Peyer's patch (tissue), 4 donors: ENCODE measurements at places on chromosomes 3 and 15. TPM values are rescaled to one million over a fixed set of nuclear protein-coding genes. Genes with fewer than 3 reads are reported as not detected.

DNA sequence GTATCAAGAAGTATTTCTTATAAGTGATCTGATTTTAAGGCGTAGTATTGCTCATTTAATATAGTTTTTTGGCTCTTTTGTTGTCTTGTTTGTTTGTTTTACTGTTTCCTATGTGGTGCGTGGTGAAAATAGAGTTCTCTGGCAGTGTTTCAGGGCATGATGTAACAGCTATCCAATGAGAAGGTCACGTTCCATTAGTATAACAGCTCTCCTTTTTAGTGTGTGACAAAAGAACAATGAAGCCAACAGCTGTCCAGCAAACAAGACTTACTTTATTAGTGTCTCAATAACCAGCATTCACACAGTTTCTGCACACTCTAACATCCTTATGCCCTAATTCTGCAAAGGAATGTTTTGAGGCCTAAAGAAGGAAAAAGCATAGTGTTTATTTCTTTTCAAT lies 127.9 kb downstream of the SLC25A26 start:
- no peak overlapping the region for H3K4me3 ChIP-seq
- H3K27ac ChIP-seq, result no peak overlapping the region
- H3K36me3 ChIP-seq, result no peaks in the 10 kb centered on the region
- no peaks in the 10 kb centered on the region for H3K27me3 ChIP-seq

GRCh38 chr3:152459572-152459971 lies 190.8 kb downstream of the MBNL1 start:
- H3K27me3 ChIP-seq, result no peaks in the 10 kb centered on the region
- H3K4me3 ChIP-seq, result no peak overlapping the region
- H3K36me3 ChIP-seq, result no peaks in the 10 kb centered on the region
- no peak for DNase-seq
- no peaks in the 10 kb centered on the region for H3K4me1 ChIP-seq

Gene ONECUT1
- not detected for total RNA-seq

DNA sequence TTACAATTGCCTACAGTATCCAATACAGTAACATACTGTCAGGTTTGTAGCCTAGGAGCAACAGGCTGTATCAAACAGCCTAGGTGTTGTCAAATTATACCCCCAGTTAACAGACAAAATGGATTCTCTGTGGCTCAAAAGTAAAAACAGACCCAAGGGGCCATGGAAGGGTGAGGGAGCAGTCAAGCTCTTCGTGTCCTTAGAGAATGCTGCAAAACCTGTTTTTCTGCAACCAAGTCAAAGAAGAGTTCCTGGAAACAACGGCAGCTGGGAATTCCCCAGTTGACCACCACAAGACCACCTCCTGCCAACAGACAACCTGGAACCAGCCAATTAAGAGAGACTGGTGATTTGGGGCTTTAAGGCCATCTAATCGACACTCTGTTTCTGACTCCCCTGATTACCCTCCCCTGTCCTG lies 11.1 kb upstream of the THUMPD3 start:
- H3K4me3 ChIP-seq, result no peak overlapping the region
- H3K27me3 ChIP-seq, result no peaks in the 10 kb centered on the region
- no peak for DNase-seq
- no peak overlapping the region for H3K27ac ChIP-seq
- H3K4me1 ChIP-seq, result no peaks in the 10 kb centered on the region
- no peaks in the 10 kb centered on the region for H3K36me3 ChIP-seq

Gene EAF2
- total RNA-seq, result not detected

DNA sequence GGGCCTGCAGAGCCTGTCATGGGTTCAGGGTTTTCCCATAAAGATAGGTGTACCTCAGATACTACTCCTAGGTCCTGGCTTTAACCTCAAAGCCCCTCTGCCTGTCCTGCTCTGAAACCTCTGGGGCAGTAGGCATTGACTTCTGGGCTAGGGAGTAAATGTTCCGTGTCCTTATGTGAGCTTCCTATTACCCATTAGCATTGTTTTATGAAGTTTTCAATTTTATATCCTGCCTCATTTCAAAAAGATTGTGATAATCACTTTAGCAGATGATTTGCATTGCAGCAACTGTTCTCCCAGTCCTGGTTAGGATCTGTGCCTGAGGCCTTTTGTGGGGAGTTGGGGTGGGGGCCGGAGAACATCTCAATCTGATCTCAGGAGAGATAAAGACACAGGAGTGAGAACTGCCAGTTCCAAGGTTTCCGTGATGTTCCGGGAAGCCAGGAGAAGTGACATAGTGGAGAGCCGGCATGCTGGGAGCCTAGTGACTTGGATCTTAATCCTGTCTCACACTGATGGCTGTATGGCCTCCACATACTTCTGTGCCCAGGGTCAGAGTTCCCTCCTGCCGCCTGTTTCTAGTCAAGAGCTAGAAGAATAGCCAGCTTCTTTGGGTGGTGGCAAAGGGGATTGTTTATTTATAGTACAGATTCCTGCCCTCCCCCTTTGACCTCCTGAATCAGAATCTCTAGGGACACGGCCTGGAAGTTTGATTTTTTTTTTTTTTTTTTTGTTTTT lies 10.6 kb downstream of the TPM1 start:
- peak overlapping the region; percentile 85 for H3K27ac ChIP-seq
- H3K4me1 ChIP-seq, result no peaks in the 10 kb centered on the region
- H3K4me3 ChIP-seq, result peak overlapping the region; percentile 21
- peaks cover 18% of the 10 kb centered on the region for H3K36me3 ChIP-seq
- H3K27me3 ChIP-seq, result no peaks in the 10 kb centered on the region

- H3K36me3 ChIP-seq, result no peaks in the 10 kb centered on the region
- no peaks in the 10 kb centered on the region for H3K4me1 ChIP-seq
- H3K27ac ChIP-seq, result no peak overlapping the region
- no peak overlapping the region for H3K4me3 ChIP-seq
- H3K27me3 ChIP-seq, result no peaks in the 10 kb centered on the region
- no peak for DNase-seq
Observed at GRCh38 chr3:176787506-176787905, 409.8 kb downstream of the TBL1XR1 start.

GRCh38 chr15:91308199-91308598 lies 208.1 kb downstream of the SV2B start:
- DNase-seq, result no peak
- no peak overlapping the region for H3K27ac ChIP-seq
- H3K4me1 ChIP-seq, result no peaks in the 10 kb centered on the region
- H3K27me3 ChIP-seq, result no peaks in the 10 kb centered on the region
- H3K36me3 ChIP-seq, result no peaks in the 10 kb centered on the region

- H3K4me1 ChIP-seq, result no peaks in the 10 kb centered on the region
- H3K27ac ChIP-seq, result no peak overlapping the region
- no peak overlapping the region for H3K4me3 ChIP-seq
- no peaks in the 10 kb centered on the region for H3K27me3 ChIP-seq
- no peaks in the 10 kb centered on the region for H3K36me3 ChIP-seq
Observed at GRCh38 chr3:43224405-43225073, 61.8 kb upstream of the SNRK start.

DNA sequence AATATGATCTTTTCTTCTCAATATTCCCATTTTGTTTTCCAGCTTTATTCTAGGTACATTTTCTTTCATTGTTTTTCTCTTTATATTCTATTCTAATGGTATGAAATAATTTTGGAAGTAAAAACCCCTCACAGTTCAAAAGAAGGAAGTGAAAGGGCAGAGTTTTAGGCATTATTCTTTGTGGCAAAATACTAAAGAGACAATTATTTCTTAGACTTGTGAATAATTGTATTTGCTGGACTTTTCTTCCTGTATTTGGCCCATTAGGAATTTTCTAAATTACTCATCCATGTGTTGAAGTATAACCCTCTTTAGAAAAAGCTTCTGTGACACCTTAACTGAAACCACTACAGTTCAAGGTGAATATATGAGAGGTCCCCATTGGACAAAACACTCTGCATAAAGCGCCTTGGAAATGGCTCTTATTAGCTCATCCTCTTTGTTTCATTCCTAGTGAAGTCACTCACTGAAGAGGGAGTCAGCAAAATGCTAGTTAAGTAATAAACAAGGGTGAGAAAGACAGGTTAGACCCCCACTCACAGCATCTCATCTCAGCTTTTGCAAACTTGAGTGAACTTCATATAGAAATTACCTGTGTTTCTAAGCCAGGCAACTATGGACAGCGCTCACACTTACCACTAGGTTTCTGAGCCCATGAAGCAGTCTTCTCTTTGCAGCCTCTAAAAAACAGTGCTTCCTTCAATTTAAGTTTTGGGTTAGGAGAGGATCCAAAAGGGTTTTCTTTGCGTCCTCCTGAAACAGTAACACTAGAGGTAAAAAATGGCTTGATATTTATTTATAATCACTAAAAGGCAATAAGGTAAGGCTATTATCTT lies 327.5 kb downstream of the ARPP21 start:
- H3K36me3 ChIP-seq, result no peaks in the 10 kb centered on the region
- H3K27me3 ChIP-seq, result no peaks in the 10 kb centered on the region
- no peak overlapping the region for H3K27ac ChIP-seq
- H3K4me1 ChIP-seq, result no peaks in the 10 kb centered on the region
- DNase-seq, result no peak
- H3K4me3 ChIP-seq, result no peak overlapping the region

Gene FETUB
- not detected for total RNA-seq

DNA sequence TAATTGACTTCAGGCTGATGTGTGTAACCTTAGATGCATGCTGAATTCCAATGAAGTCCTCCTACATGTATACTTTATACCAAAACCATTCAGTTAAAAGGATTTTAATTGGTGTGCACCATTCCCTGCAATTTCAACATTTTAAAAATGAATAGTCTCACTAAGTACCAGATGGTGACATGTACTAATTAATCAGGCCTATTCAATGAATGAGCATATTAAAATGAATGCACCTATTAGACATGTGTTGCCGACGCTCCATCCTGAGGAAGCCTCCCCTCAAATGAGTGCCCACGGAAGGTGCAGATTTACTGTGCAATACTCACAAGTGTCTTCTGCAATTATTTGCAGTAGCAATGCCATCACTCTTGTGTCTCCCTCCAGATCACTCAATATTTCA lies 124.7 kb upstream of the TSPAN3 start:
- H3K4me1 ChIP-seq, result no peaks in the 10 kb centered on the region
- H3K4me3 ChIP-seq, result no peak overlapping the region
- H3K36me3 ChIP-seq, result peaks cover 13% of the 10 kb centered on the region
- H3K27me3 ChIP-seq, result no peaks in the 10 kb centered on the region
- DNase-seq, result no peak

DNA sequence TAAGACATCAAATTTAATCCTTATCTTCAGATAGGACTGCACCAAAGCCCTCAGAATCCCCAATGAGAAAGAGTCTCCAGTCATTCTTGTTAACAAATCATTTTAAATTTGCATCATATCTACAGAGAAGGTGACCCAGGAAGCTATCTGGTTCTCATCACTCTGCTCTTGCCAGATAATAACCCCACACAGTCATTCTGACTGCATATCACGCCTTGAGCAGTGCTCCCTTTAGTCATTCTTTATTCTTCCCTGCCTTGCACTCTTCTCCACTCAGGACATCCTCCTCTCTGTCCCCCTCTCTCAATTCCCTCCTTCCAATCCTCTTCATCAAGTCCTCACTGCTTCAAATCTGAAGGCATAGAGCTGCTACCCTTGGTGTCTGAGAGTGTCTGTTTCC lies 83.7 kb upstream of the COL6A6 start:
- H3K27me3 ChIP-seq, result no peaks in the 10 kb centered on the region
- no peaks in the 10 kb centered on the region for H3K36me3 ChIP-seq
- no peak for DNase-seq

Gene GOLGA6B
- total RNA-seq, result not detected

Gene HDGFL3
- total RNA-seq, result 23.1 TPM

Gene ZPLD1
- not detected for total RNA-seq

Gene RBMS3
- total RNA-seq, result 9.2 TPM

DNA sequence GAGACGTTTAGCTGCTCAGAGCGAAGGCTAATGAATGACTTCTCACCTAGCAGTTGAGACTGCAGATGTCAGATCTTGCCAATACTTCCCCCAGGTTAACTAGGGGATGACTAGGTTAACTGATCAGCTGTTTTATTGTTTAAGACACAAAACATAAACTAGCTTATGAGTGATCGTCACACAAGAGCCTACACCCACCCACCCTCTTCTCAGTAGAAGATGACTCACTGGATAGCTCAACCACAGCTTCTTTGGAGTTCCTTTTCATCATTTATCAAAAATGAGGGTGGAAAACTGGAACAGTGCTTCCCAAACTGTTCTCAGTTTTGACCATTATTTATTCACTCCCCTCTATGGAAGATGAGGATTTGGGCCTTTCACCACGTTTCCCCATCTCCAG lies 25.2 kb downstream of the GASK1A start:
- H3K4me3 ChIP-seq, result no peak overlapping the region
- H3K36me3 ChIP-seq, result no peaks in the 10 kb centered on the region
- no peak overlapping the region for H3K27ac ChIP-seq
- no peaks in the 10 kb centered on the region for H3K27me3 ChIP-seq
- DNase-seq, result no peak
- H3K4me1 ChIP-seq, result no peaks in the 10 kb centered on the region

DNA sequence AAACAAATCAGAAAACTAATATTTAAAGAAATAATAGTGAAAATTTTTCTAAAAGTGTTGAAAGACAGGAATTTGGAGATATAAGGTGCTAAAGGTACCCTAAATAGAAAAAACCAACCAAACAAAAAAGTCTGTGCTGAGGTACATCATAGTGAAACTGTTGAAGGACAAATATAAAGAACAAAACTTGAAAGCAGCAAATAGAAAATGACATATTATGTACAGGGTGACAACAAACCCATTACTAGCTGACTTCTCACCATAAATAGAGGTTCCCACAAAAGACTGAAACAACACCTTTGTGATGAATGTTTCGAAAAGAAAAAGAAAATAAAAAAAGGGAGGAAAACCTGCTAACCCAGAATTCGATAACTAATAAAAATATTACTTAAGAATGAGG lies 502.5 kb upstream of the NECTIN3 start:
- no peaks in the 10 kb centered on the region for H3K27me3 ChIP-seq
- no peaks in the 10 kb centered on the region for H3K4me1 ChIP-seq
- no peak overlapping the region for H3K27ac ChIP-seq
- no peak for DNase-seq

Gene PGBD4
- total RNA-seq, result 0.83 TPM

Gene HYKK
- 12.4 TPM for total RNA-seq

Gene RBPMS2
- total RNA-seq, result 0.80 TPM

DNA sequence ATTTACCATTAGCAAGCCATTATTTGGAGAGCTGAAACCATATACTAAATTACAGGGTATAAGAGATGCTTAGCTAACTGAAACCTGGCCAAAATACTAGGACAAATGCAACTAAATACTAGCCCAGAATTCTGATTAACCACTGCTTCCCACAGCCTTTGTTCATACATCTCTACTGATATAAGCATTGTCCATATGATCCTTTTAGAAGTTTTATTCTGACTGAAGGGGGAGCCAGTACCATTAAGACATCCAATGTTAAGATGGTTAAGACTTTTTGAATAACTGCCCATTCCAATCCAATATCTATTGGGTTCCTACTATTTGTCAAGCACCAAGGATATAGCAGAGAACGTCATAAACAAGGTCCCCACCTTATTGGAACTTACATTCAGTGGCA lies 421.3 kb downstream of the FOXP1 start:
- no peaks in the 10 kb centered on the region for H3K36me3 ChIP-seq
- no peak overlapping the region for H3K27ac ChIP-seq
- no peak overlapping the region for H3K4me3 ChIP-seq
- H3K27me3 ChIP-seq, result no peaks in the 10 kb centered on the region

DNA sequence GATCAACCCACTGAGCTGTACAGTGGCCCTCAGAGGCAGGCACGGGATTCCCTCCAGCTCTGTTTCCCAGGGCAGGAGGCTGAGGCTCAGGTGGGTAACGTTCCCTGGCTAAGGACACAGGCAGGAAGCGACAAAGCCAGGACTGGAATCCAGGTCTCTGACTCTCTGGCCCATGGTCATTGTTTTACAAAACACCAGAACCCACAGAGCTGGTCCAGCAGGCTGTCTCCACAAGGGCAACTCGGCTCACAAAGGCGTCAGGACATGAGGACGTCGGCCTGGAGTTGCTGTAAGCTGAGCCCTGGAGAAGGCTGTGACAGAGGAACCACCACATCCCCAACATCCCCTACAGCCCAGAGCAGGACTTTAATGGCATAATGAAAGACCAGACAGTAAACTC lies 30.7 kb downstream of the NUP210 start:
- peaks cover 40% of the 10 kb centered on the region for H3K36me3 ChIP-seq
- H3K4me1 ChIP-seq, result no peaks in the 10 kb centered on the region
- no peak overlapping the region for H3K4me3 ChIP-seq
- DNase-seq, result no peak
- H3K27me3 ChIP-seq, result no peaks in the 10 kb centered on the region
